ENCODE measurements at places on chromosomes 5 and 9.

GRCh38 chr9:70865471-70865870 is 255.9 kb downstream of the TRPM3 start:
- no peak for DNase-seq

- no peak for DNase-seq
Measured at GRCh38 chr9:6897898-6898302, 140.1 kb downstream of the KDM4C start.

DNA sequence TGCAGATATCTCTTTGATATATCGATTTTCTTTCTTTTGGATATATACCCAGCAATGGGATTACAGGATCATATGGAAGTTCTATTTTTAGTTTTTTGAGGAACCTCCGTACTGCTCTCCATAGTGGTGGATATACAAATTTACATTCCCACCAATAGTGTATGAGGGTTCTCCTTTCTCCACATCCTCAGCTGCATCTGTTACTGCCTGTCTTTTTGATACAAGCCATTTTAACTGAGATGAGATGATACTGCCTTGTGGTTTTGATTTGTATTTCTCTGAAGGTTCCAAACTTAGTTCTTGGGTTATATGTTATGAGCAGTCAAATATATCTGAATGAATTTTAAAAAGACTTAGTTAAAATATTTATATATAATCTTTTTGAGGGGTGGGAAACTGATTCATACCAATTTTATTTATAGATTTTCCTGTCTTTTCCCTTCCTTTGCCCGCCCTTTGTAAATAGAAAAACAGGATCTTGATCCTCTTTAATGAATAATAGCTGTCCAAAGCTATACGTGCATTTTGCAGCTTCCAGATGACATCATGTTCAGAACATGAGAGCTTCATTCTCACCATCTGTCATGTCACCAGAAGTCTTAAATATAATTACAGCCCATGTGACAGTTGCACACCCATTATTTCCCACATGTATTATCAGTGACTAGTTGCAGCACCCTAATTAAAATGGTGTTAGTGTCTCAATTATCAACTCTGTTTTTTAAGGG is 6.2 kb upstream of the ARHGEF28 start:
- no peak for DNase-seq

GRCh38 chr5:5467737-5468136 is 45.3 kb downstream of the ICE1 start:
- DNase-seq: no peak

- no peak for DNase-seq
Measured at GRCh38 chr5:39424736-39425637, at the start of gene DAB2. Gene DAB2 (minus strand): TSS chr5:39424980. CDS start chr5:39394320, 30,660 bp downstream.

DNA sequence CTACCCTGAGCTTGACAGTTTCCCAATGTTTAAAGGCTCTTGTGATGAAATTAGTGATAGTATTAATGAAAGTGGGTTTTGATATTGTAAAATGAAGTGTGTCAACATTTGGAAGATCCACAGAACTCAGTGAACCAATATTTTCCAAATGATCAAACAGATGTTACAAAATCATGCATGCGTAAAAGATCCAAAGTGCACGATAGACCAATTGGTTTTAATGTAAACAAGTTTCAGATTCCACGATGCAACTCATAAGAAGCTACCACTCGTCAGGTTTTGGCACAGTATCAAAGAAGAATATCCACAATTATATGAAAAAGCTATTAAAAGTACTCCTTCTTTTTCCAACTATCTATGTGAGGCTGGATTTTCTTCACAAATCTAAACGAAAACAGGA is 82.3 kb downstream of the SLC38A9 start:
- DNase-seq: no peak

DNA sequence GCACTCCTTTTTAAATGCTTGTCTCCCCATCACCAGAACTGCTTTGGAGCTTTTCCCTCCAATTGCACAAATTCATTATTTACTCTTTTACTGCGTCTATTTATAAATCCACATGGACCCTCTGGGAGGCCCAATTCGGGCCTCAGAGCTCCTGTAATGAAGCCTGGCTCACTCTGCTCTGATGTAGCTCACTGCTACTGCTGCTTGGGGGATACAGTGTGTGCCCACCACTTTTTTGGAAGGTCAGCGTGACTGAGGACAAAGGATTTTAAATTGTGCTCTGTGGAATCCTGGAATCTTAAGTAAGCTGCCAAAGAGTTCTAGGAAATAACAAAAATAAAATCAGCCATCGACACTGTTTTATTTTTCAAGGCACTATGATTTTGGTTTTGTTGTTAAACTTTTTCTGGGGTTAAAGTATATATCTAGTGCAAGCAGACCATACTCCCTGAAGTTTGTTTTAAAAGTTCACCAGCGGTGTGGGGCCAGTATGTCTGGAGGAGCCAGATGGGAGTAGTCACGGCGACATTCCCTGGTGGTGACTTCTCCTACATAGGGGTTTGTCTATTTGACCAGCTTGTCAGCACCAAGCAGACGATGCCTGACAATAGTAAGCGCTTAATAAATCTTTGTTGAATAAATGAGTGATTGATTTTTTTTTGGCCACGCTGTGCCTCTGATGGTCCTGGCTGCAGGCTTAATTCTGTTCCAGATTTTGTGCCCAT is 142.8 kb downstream of the TMEM38B start:
- no peak for DNase-seq

DNA sequence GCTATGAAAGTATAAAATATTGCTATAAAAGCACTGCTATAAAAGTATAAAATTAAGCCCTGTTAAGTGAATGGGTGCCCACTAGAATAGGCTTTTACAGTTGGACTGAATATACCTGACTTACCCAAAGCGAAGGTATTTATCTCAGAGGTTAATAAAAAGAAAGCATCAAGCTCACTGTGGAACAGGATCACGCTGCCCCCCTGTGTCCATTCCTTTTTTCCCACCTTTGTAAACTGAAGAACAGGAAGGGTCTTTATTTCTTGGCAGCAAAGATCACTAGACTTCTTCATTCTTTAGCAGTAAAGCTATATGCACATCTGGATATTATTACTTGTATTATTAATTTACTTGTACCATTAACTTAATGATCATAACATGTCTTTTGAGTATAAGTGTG is 22.1 kb upstream of the PLPP6 start:
- peak; percentile 37 for DNase-seq

DNA sequence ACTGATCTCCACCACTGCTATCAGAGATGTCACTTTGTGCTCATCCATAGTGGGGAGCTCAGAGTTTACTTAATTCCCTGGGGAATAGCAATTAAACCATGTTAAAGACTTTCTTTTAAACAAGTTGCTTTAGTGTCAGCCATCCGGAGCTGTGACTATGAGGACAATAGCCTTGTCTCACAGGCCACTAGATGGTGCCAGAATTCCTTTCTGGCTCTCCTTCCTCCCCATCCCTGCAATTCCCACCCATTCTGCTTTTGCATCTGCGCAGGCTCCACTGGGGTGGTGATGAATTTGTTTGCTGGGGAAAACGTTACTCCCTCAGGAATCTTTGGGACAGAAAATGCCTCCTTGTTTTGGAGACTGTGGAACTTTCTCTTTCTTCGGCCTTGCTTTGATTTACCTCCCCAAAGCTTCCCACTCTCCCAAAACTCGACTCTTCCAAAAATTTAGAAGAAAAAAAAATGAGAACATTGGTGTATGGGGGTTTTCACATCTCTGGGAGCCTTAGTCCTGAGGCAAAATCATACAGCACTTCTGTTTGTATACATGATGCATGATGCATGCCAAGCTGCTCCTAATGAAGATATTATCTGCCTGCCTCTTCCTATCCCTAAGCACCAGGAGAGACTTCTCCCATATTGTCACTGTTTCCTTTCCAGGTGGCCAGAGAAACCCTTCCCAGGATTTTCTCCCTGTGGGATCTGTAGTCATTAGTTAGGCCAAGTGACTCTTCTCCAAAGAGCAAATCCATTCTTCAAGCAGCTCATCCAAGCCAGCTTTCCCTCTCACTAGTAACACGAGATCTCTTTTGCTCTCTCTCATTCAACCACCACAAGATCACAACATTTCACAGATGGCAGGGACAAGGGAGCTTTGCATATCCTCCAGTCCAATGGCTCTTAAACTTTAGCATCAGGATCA is 466.1 kb downstream of the TLR4 start:
- DNase-seq: peak; percentile 58

GRCh38 chr5:135313946-135314345 is 85.1 kb downstream of the MACROH2A1 start:
- no peak for DNase-seq

DNA sequence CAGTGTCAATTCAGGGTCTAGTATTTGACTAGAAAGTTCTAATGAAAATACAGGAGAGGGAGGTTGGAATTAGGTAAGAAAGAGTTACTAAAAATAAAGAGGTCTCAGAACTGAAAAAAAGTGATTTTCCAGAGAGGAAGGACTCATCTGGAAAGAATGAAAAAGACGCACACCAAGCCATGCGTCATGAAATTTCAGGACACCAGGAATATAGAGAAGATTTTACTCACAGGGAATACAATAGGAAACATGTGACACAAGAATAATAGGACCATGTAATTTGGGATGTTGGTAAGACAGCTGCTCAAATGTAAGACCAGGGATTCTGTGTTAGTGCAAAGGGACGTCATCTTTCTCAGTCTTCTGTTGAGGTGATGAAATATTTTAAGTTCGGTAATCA is 224.7 kb downstream of the GDNF start:
- DNase-seq: no peak

DNA sequence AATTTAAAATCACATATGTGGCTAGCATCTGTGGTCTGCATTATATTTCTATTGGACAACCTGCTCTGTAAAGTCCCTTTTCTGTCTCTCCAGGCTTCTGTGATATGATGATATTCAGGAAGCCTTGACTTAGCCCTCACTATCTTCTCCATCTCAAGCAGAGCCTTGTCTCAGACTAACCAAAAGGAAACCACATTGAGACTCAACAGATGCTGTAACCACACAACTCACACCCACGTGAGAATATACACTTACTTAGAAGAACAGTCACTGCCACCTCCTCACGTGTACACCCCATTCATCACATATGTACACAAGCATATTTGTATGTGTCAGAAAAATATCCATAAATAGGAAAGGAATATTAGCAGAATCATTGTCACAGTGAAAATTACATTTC is 33.6 kb downstream of the HTR4 start:
- no peak for DNase-seq

DNA sequence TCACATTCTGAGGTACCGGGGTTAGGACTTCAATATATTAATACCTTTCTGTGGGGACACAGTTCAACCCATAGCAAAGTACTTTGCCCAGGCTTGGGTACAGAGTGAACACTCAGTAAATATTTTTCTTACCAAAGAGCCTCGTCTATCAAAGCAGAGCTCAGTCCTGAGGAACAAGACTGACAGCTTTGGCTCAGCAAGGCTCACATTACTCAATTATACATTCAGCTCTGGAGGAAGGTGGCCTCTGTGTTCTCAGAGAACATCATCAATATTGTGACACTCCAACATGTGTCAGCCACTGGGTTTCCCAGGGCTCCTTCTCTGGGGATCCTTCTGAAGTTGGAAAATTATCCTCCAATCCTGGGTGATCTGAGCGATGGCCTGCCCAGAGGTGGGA is 186.4 kb downstream of the NMUR2 start:
- DNase-seq: no peak

DNA sequence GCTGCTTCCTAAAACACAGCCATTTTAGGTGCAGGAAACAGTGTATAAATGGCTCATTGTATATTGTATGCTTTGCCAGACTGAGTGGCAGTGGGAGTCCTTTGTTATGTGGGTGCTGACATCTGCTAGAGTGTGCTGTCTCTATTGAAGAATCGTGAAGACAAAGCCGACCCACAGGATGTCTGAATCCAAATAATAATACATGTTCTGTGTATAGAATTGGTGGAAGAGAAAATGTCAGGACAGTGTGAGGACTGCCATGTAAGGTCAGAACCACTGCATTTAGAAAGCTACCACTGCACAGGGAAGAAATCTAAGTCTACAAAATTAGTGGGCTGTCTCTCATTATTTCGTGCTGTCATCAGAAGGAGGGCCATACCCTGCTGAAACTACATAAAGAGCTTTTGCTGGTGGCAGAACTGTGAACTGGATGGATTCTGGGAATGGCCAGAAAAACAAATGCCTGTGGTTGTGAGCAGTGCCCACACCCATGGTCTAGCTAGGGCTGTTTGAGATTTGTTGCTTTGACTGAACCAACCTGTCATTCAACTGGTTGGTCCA is 2.5 kb downstream of the IL7R start:
- DNase-seq: no peak
